Stimulated activated CD8-positive, alpha-beta memory T cell treated with anti-CD3 and anti-CD28 coated beads, Interleukin-7, amount 100 ng/mL, for 48 hours (primary cell): ENCODE measurements at places on chromosomes 16 and 17.

- DNase-seq = no peak
Measured at GRCh38 chr17:73612031-73612472, 32.2 kb downstream of the SDK2 start.

DNA sequence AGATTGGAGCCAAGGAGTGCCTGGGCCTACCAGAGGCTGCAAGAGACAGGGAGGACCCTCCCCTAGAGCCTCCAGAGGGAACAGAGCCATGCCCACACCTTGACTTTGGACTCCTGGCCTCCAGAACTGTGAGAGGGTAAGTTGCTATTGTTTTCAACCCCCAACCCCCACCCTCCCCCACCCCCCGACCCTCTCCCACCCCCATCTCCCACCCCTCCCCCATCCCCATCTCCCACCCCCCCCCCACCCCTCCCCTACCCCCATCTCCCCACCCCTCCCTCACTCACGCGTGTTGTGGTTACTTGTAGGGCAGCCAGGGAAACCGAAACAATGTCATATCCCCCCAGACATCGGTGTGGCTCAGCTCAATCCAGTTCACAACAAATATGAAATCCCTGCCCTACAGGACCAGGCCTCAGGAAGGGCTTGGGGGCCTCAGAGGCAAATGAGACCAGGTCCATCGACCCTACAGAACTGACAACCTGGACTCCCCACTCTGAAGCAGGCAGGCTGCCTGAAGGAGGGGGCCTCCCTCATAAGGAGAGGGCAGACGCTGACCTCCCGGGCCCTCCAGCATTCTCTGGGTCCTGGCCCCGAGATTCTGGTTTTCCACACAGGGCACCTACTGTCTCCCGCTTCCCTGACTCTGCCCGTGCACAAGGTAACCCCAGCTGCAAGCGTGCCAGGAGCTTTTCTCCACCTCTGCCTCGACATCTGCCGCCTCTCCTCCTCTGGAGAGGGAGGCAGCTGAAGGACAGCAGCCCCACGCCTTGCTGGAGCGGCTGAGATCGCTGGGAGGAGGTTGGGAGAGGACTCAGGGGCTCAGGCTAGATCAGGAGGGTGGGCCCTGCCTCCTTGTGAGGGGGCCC lies 3.0 kb upstream of the ZCCHC14 start:
- no peak for DNase-seq

- DNase-seq = no peak
Measured at GRCh38 chr16:89973654-89974335, 25.2 kb downstream of the DEF8 start.

DNA sequence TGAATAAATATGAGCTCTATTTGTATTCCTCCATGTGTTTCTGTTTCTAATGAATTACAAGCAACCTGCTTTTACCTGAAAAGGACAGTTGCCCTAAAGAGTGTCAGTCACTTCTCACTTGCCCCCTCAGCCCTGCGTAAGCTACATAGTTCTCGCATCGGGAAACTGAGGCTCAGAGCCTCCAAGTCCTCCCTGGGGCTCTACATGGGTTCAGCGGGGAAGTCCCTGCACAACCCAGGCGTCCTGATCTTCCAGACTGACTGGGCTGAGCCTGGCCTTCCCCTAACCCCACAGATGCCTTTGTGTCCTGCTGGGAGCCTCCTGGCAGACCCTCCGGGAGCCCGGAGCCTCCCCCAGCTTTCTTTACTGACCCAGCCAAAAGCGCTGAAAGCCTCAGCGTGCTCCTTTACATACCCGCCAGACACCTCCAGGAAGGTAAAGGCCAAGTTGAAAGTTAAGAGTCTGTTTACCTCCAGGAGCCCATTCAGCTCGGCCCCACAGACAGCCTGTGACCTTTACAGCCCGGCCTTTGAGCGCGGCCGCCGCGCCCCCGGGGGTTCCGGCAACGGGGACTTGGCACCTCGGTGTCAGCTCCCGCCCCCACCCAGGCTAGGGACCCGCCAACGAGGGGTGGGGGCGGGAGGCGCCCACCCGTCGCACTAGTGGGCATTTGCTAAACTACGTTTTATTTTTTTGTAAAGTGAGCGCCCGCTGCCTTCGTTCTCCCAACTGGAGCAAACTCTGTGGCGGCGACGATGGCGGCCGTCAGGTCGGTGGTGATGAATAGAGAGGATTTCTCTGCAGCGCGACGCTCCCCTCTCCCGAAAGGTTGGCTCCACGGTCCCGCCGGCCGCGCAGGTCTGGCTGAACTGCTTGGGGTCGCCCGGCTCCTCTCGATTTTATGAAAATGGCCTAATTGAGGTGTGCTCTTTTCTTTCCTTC lies 4.4 kb upstream of the HOXB13 start:
- no peak for DNase-seq

GRCh38 chr17:81060416-81060815 lies 25.5 kb downstream of the BAIAP2 start:
- no peak for DNase-seq

DNA sequence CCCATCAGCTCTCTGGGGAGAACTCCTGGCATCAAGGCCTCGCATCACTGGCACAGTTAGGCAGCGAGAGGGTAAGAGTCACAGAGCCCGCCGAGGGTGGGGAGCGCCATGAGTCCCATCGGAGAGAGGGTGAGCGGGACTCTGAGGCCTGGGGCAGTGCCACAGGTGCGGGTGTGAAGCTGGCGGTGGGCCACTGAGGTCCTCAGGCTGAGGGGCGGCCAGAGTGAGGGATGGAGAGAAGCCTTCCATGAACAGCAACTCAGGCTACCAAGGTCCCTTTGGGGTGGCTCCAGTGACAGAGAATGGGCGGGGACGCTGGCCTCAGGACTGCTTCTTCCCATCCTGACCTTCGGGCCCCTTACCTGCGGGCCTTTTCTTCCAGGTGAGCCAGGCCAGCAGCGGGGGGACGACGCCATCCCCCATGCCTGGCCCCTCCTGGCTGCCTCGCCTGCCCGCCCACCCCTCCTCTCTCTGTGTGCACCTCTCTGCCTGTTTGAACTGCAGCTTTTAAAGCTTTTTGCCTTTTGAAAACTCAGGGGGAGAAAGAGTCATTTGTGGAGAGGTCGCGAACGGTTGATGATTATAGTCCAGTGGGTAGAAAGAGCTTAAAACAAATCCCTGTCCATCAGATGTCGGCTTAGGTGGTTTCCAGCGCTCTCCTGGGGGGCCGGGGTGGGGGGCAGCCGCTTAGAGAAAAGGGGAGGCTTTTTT lies 149.3 kb upstream of the GSE1 start:
- DNase-seq = no peak

- DNase-seq = no peak
Measured at GRCh38 chr16:82990155-82990554, 363.4 kb downstream of the CDH13 start.

- DNase-seq = no peak
Measured at GRCh38 chr17:77649717-77650211, 308.7 kb upstream of the TNRC6C start.
